ENCODE measurements at places on chromosomes 6 and 20.

DNA sequence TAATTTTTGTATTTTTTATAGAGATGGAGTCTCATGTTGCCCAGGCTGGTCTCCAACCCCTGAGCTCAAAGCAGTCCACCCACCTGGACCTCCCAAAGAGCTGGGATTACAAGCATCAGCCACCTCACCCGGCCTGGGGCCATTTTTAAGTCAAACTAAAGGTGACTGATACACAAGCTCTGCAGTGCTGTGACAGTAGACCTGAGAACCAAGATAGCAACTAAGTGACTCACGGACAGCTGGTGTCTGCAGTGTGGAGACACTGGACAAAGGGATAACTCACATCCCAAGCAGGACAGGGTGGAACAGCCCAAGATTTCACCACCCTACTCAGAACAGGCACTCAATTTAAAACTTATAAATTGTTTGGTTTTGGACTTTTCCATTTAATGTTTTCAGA is 402.5 kb downstream of the CD83 start:
- no peak for DNase-seq

DNA sequence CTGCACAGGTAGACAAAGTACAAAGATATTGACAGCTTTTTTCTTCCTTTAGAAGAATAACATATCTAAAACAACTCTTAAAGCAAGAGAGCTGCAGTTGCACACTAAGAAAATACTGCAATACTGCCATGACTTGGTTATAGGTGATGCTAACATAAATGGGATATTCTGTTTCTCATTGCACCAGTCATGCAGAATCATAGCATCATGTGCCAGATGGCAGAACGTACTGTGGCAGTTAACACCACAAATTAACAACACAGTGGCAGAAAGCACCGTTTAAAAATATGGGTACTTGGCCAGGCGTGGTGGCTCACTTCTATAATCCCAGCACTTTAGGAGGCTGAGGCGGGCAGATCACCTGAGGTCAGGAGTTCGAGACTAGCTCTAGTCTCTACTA is 7.4 kb downstream of the ASXL1 start:
- DNase-seq = no peak

- no peak for DNase-seq
Observed at GRCh38 chr6:16504609-16505008, 256.7 kb downstream of the ATXN1 start.

DNA sequence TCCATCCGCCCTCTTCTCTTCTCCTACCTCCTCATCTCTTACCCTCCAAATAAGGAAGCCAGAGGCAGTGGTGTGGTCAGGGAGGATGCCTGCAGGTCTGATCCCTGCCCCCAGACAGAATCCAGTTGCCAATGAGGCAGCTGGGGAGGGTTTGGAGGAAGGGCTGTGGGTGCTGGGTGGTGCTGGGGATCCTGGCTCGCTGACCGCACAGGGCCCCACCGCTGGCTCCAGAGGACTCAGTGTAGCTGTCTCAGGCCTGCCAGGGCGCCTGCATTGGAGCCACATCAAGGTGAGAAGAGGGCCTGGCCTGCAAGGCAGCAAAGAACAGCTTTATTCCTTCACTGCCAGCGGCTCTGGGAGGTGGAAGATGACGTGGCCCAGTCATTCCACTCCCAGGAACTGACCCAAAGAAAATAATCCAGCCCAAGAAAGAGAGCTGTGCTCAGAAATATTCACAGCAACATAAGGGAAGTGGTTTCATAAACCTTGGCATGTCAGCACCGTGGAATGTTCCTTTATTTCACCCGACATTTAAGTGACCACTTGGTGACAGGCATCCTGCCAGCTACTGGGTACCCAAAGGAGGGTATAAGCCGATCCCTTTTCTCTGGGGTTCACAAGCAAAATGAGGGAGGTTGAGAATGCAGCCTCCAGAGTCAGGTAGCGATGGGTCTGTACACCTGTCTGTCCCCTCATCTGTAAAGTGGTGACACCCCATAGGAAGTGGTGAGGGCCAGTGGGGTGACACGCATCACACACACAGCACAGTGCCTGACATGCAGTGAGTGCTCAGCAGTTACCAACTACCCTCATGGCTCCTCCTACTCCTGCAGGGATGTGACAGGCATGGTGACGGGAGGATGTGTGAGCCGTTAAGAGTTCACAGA is 125.1 kb downstream of the SNX5 start:
- DNase-seq = peak; percentile 15

- no peak for DNase-seq
Observed at GRCh38 chr6:114033606-114034005, 62.7 kb upstream of the HDAC2 start.

GRCh38 chr6:11921017-11921438 is 91.1 kb upstream of the HIVEP1 start:
- DNase-seq = no peak

- DNase-seq = no peak
Observed at GRCh38 chr20:21725892-21726291, 20.4 kb downstream of the PAX1 start.

DNA sequence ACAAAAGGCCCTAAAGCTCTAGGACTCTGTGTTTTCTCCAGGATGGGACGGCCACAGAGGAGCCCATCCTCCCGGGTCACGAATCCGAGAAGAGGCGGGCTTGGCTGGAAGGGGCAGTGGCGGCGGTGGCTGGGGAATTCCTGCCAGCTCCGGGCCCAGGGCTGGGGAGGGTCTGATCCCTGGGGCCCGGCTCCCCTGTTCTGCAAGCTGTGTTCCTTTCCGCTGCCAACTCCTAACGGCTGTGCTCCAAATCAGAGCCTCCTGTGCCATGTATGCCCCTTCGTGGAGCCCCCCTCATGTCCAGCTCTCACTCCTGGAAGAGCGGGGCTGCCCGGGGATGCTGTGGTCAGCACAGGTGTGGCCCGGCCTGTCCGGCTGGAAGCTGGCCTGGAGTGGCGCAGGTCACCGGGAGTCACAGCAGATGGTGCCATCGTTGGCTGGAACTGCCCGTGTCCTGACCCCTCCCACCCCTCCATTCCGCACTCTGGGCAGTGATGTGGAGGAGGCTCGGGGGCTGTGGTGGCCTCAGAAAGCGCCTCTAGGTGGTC is 88.2 kb upstream of the MPC1 start:
- no peak for DNase-seq

GRCh38 chr6:48869595-48869994 is 593.5 kb downstream of the MMUT start:
- no peak for DNase-seq

- no peak for DNase-seq
Observed at GRCh38 chr20:41182296-41183212, 45.2 kb downstream of the PLCG1 start.

DNA sequence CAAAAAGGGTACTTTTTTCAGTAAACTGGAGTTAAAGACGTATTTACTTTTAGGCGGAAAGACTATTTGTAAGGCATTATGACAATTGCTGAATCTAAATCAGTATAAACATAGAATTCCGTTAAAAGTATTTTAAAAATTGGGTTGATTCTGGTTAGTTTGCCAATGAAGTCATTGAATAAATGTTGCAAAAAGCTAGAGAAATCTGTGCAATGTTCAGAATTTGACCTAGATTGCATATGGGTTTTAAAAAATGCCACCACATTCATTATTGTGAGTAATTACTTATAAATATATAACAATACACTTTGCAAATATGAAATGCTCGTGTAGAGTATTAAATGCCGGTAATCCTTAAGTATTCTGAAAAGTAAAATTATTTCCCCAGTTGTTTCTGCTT is 116.5 kb upstream of the EEF1E1 start:
- no peak for DNase-seq

DNA sequence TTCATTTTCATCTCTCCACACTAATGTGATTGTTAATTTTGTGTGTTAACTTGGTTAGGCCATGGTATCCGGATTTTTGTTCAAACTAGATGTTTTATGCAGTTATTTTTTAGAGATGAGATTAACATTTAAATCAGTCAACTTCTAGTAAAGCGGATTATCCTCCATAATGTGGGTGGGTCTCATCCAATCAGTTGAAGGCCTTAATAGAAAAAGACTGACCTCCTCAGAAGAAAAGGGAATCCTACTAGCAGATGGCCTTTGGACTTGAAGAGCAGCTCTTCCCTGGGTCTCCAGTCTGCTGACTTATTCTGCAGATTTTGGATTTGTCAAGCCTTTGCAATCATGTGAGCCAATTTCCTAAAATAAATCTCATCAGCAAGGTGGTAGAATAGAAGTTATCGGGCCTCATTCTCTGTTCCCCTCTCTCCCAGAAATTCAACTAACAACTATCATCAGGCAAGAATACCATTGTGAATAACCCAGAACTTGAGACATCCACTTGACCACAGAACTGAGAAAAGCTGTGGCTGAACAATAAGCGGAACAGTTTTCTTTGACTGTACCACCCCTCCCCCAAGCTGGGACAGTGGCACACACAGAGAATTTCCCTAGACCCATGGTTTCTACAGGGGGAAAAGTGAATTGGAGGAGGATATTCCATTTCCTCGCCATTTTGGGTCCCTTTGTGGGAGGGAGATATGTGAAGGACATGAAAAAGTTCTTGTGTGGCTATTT is 323.0 kb downstream of the UTRN start:
- DNase-seq = no peak

- DNase-seq = no peak
Observed at GRCh38 chr20:21933526-21933925, 228.1 kb downstream of the PAX1 start.

GRCh38 chr20:37315021-37315451 is 25.6 kb downstream of the MANBAL start:
- DNase-seq = no peak

DNA sequence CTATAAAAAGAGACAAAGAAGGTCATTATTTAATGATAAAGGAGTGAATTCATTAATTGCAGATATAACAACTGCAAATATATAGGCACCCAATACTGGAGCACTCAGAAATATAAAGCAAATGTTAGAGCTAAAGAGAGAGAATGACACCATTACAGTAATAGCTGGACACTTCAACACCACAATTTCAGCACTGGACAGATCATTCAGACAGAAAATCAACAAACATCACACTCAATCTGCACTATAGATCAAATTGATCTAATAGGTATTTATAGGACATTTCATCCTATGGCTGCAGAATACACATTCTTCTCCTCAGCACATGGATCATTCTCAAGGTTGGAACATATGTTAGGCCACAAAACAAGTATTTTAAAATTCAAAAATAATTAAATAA is 72.7 kb downstream of the MAP7 start:
- DNase-seq = no peak

DNA sequence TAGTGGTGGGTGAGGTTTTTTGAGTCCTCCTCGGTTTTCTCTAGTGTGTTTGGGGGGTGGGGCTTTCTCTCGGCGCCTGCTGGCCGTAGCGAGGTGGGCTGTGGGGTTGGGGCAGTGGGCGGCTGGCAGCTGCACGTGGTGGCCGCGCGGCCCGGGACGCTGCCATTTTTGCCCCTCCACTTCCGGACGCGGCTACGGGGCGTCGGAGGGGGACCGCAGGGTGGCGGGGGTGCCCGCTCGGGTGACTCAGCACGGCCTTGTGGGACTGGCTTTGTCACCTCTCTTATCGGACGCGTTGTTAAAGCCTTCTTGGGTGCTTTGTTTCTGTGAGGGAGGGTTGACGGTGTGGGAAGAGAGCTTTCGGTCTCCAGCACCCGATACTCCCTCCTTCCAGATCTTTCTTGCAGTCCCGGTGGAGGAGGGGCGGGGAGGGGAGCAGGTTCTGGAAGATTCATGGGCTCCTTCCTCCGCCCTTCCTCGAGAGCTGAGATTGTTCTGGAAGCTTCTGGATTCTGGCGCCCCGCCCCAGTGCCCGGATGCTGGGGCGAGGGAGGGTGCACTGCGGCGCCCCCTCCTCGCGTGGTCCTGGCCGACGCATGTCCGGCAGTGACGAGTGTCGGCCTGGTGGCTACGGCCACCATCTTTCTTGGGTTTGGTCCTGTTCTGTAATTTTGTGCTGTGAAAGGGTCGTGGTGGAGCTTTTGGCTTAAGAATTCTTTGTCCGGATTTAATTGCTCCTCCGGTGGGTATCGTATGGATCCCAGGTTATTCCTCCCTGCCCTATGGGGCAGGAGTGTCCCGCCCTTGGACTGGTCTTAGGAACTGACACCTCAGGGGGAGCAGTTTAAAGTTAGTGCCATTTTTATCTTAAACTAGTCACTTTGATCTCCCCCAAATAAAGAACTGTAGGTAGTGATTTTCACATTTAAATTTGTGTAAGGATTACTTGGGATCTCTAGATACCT is 719 bp downstream of the HSP90AB1 start:
- DNase-seq = peak; percentile 87

- peak; percentile 68 for DNase-seq
Observed at GRCh38 chr6:13303668-13304017, 24.7 kb downstream of the TBC1D7 start.

DNA sequence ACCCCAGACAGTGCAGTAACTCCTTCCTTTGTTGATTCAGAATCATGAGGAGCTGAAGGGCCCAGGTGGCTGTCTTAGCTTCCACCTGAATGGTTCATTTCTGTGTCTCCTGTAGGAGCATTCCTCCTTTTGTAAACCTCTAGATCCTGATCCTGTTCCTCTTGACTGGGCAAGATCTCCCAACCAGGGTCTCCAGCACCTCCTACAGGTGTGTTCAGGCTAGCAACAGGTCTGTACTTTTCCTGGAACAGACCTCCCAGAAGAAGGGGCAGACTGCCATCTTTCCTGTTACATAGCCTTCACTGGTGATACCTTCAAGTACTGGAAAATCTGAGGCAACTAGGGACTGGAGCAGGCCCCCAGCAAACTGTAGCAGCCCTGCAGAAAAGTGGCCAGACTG is 35.2 kb downstream of the HLA-B start:
- no peak for DNase-seq

- no peak for DNase-seq
Observed at GRCh38 chr20:45874576-45874975, 6.5 kb upstream of the ZSWIM1 start.

GRCh38 chr20:22368235-22368634 is 216.1 kb downstream of the FOXA2 start:
- no peak for DNase-seq

GRCh38 chr6:41634657-41635056 is 3.6 kb upstream of the MDFI start:
- DNase-seq = no peak

DNA sequence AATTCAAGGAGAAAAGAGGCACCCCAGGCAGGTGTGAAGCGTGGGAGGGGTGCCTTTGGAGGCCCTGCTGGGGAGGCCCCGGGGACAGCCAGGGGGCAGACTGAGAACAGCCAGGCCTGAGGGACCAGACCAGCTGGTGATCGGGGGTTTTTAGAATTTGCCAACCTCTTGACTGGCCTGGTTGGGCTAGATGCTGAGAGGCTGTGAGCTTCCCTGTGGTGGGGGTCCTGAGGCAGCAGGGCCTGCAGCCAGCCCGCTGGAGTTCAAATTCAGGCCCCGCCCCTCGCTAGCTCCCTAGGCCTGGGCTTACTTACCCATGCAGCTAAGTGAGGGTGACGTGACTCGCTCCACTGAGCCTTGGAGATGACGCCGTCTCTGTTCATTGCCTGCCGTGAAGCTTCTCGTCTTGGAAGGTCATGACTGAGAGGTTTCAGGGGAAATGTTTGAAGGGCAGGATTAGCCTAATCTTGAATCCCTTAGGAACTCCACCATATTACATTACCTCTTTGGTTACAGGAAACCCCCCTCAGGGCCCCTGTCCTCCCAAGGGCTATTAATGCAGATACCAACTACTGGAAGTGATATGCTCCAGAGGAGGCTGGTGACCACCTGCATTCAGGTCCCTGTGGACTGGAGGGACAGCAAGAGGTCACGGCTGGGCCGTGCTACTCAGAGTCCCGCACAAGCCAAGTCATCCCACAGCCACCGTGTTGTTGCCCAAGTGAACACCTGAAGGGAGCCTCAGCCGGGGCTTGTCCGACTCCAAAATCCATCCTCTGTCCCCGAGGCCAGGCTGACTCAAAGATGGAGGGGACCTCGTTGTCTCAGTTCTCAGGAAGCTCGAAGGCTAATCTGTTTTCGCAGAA is 73.9 kb upstream of the DUSP22 start:
- DNase-seq = no peak
